Liver (tissue), 10 donors: ENCODE measurements at places on chromosomes 2 and 18.

GRCh38 chr2:190698895-190699294 lies 50.0 kb downstream of the NAB1 start:
- DNase-seq, result no peak

- DNase-seq, result no peak
Observed at GRCh38 chr2:30959653-30960052, 152.4 kb upstream of the CAPN13 start.

- DNase-seq, result no peak
Observed at GRCh38 chr2:88885679-88886416, 194.4 kb downstream of the RPIA start.

GRCh38 chr2:172937884-172938712 lies 137.5 kb upstream of the MAP3K20 start:
- DNase-seq, result no peak

DNA sequence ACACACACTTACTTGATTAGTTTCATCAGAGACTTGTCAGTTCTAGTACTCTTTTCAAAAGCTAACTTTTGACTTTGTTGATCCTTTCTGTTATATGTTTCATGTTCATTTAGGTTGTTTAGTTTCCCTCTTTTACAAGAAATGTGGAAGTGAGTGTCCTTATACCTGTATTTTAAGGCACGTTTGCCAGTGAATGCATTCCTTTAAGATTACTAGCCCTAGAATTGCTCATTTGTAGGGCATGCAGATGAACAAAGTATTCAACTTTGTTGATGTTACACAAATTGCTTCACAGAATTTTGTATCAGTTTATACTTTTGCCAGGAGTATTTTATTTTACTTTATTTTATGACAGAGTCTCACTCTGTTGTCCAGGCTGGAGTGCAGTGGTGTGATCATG lies 6.3 kb downstream of the IL1RL2 start:
- no peak for DNase-seq

- no peak for DNase-seq
Observed at GRCh38 chr2:146317959-146318358, 1526.9 kb upstream of the ACVR2A start.

- DNase-seq, result peak; percentile 16
Observed at GRCh38 chr2:128643221-128644065, 324.8 kb upstream of the HS6ST1 start.

DNA sequence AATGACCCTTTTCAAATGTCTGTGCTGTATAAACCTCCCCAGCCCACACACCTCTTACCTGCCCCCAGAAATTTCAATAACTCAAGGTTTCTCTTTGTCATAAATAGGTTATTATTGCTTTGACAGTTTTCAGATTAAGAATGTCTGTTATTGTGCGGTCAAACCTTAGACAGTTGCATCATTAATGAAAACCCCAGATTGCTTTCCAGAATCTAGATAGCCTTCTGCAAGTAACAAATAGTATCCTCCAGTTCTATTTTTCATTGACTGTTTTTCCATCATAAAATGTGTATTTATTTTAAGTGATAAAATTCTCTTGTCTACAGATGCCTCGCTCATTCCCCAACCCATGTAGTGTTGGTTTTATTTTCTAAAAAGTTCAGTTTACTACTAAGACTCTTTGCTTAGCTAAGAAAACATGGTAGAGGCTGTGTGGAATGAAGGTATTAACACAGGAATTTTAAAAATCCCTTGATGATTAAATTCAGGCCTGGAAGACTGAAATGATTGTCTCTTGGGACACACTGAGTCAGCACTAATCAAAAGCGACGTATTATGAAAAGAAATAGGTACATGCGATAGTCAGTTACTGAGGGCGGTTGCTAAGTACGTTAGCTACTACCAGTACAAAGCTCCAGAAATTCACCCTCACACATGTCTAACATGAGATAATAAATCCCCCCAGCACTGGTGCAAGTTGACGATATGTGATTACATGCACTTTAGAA lies 38.4 kb upstream of the ITGAV start:
- no peak for DNase-seq

- no peak for DNase-seq
Observed at GRCh38 chr18:49013961-49014604, 63.3 kb upstream of the SMAD7 start.

DNA sequence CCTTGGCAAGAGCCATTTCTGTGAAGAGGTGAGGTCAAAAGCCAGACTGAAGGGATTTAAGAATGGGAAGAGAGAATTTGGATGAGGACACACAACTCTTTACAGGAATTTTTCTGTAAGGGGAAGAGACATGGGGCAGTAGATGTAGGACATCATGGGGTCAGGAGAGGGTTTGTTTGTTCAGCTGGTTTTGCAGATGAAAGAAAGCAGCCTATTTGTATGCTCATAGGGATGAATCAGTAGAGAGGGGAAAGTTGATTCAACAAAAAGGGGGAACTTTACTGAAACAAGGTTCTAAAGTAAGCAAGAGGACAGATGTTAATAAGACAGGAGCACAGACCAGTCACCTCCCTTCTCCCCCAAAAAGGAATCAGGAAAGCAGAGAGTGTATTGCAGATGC lies 11.2 kb downstream of the SCG2 start:
- no peak for DNase-seq

DNA sequence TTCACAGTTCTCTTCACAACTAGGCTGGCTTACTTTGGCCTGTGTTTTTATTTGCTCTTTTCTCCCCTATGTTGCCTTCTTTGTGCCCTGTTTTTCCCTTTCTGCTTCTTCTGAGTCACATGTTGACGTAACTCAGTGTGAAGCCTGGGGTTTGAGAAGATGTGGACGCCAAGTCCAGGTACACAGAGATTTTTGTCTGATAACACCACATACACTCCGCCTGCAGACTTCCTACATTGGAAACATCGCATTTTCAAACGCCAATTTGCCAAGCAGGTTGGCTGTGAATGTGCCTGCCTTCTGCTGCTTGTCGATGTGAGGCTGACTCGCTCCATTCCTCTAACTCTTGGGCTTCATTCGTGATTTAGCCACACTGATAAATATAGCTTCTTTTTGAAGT lies 62.6 kb upstream of the FN1 start:
- DNase-seq, result no peak

DNA sequence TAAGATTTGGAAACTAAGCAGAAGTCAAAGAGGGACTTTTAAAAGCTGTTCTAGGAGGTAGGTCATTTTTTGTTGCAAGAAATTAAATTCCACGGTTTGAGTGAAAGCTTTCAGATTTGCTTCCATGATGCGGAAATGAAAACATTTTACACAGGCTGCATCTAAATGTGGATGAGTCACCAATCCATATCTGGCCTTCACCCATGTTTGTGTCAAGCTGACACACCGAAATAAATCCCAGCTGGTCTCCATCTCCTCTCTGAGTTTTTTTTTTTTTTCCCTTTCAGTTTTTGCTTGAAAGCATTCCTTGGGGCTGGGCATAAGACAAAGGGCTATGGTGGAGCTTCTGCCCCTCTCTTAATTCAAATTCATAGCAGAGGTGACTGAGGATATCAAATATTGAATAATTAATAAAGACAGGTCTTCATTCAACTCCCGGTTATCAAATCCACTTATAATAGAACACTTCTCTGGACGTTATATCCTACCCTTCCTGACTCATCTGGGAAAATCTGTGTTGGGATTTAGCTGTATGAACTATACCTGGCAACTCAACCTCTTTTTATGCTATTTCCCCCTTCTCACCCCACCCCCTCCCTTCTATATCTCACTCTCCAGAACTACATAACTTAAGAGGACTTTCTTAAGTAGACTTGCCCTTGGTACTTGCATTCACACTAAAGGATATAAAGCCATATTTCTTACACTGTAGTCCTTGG lies 558.3 kb upstream of the GCFC2 start:
- DNase-seq, result no peak

- no peak for DNase-seq
Observed at GRCh38 chr18:5476961-5477800, 66.6 kb downstream of the EPB41L3 start.

DNA sequence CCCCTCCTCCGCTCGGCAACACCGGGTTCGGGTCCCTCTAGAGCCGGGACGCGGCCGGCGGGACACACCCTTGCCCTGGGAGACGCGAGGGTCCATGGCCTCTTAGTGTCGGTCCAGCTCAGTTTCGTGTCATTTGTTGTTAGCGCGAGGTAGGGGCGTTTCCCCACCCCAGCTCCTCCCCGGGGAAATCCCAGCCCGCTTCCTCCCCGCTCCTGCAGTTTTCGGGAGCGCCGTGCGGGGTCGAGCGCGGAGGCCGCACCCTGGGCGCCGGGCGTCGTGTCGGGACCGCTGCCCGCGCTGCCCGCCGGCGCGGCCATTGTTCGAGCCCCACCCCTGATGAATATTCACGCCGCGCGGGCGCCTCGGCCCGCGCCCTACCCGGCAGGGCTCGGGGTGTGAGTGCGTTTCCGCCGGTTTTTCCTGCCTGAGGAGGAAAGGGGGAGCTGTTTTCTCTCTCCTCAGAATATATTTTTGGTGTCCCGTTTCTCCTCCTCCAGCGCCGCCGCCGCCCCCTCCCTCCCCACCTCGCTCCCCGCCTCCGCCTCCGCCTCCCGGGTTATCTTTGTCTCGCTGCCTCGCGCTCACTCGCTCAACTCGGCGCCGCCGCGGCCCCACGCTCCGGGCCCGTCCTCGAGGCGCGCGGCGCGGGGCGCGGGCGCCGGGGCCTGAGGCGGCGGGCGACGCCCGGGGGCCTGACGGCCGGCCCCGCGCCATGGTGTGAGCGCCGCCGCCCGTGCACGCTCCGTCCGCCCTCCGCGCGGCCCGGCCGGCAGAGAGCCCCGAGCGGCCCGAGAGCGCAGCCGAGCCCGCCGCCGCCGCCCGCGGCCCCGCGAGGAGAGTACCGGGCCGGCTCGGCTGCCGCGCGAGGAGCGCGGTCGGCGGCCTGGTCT lies at the start of gene MAP4K4:
MAP4K4 (plus strand) TSS at position 584 of the 890 bp plus-strand sequence. CDS start 374 bp downstream, outside the sequence.
- DNase-seq, result peak; percentile 81

DNA sequence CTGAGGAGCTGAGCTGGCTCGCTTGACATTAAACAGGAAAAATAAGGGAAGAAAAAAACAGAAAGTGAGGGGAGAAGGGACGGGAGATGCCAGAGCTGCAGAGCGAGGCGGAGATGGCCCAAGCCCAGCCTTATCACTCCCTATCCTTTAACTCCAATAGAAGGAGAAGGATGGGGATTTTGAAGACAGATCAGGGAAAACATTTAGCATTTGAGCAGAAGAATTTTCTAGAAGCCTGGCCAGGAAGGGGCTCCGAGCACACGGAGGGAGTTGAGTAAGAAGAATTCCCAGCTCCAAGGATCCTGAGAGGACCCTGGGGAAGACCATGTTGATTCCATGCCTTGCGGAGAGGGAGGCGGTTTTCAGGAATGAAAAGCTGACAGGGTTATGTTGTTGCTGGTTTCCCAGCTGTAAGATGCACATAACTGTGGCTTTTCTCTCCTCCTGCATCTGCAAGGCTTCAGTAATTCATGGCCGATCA lies 35.6 kb downstream of the TWIST2 start:
- no peak for DNase-seq

- no peak for DNase-seq
Observed at GRCh38 chr18:8424917-8425725, 184.1 kb upstream of the RAB12 start.

GRCh38 chr2:240604939-240605716 lies 18.6 kb downstream of the CAPN10 start:
- DNase-seq, result no peak

DNA sequence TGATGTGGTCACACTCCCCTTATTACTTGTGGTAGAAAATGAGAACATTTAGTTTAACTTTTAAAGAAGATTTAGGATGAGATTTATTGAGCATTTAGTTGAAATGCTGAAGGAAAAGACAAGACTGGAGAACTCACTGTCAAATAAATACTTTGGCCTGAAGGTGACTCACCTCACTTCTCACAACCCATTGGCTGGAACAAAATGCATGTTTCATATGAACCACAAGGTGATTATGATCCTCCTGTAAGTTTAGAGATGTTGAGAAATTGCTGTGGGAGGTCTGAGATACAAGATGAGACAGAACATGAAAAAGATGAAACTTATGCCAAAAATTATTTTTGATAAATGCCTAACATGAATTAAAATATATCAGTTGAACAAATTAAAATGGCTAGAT lies 1004.5 kb downstream of the SOCS6 start:
- DNase-seq, result no peak

- DNase-seq, result no peak
Observed at GRCh38 chr2:231621051-231621879, 28.6 kb downstream of the TEX44 start.

GRCh38 chr2:184091456-184091855 lies 506.9 kb upstream of the ZNF804A start:
- DNase-seq, result no peak

- no peak for DNase-seq
Observed at GRCh38 chr2:69762025-69762424, 20.1 kb downstream of the ANXA4 start.

- no peak for DNase-seq
Observed at GRCh38 chr2:192243488-192243887, 48.8 kb upstream of the TMEFF2 start.

GRCh38 chr2:124832521-124832920 lies 807.4 kb downstream of the CNTNAP5 start:
- no peak for DNase-seq

- no peak for DNase-seq
Observed at GRCh38 chr2:173843526-173843925, 121.6 kb downstream of the SP3 start.

DNA sequence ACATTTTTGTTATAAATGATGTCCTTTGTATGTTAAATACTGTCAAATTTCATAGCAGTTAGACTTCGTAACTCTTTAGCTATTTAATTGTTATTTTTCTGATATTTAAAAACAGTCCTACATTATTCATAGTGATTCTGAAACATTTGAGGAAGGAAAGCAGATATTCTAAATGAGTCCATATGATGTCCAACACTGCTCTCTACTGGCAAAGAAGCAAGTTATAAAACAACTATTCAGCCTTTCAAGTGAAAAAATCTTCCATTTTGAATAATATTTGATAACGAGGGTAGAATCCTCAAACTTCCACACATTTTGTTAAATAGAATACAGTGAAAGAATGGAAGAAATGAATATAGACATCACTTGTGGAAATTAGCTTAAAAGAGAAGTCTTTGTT lies 220.8 kb downstream of the GULP1 start:
- DNase-seq, result no peak

DNA sequence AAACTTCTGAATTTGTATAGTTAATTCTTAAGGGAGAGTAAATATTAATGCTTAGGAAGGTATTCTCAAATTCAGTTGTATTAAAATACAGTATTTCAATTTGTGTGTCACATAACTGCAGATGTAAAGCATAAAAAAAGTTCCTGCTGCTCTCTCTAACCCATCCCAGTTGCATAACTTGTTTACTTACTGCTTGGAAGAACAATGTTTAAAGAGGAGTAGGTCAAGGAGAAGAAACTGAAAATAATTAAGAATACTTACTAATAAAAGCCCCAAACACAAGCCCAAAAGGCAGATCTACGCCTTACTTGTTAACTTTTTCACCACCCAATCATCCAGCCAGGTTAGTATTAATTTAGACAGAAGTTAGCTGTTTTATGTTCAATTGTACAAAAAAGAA lies 81.2 kb downstream of the ORC4 start:
- DNase-seq, result no peak

- DNase-seq, result no peak
Observed at GRCh38 chr18:67581178-67581577, 64.7 kb upstream of the DSEL start.

- no peak for DNase-seq
Observed at GRCh38 chr2:138035608-138036217, 71.4 kb downstream of the HNMT start.
